ENCODE measurements at places on chromosomes 3 and 15. TPM values are rescaled to one million over a fixed set of nuclear protein-coding genes. Genes with fewer than 3 reads are reported as not detected.

Gene GPD1L
- total RNA-seq = 78.0 TPM

Gene TASOR
- total RNA-seq = 59.8 TPM

Gene CFAP44
- total RNA-seq = 2.7 TPM

Gene CFAP161
- total RNA-seq = 0.71 TPM

Gene IQCF5
- total RNA-seq = not detected

Gene ZNF80
- total RNA-seq = not detected

Gene NFKBIZ
- total RNA-seq = 93.8 TPM

Gene RTP3
- total RNA-seq = not detected

Gene RHO
- not detected for total RNA-seq

DNA sequence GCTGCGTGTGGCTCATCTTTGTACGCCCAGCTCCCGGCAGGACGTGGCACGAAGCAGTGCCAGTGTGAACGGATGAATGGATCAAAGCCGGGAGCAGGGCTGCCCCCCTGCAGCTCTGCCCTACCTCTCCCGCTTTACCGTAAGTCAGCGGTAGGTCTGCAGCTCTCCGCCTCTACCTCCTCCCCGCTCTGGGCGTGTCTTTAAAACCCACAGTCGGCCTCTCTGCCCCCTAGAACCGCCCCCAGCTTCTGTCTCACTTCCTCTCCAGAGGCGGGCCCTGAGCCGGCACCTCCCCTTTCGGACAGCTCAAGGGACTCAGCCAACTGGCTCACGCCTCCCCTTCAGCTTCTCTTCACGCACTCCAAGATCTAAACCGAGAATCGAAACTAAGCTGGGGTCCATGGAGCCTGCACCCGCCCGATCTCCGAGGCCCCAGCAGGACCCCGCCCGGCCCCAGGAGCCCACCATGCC, at the start of gene PML:
TSS of gene PML (plus strand) at position 304 of the 471 bp plus-strand sequence. CDS start at position 401, 97 bp downstream.
- peak; percentile 99 for DNase-seq

- no peak for DNase-seq
Measured at GRCh38 chr3:154540950-154541604, 111.1 kb upstream of the GPR149 start.

GRCh38 chr15:97941572-97941971, 18.9 kb upstream of the ARRDC4 start:
- DNase-seq = no peak

- DNase-seq = no peak
Measured at GRCh38 chr3:99332718-99333117, 305.7 kb upstream of the COL8A1 start.

GRCh38 chr3:77412584-77412983, 372.7 kb downstream of the ROBO2 start:
- DNase-seq = no peak

- DNase-seq = no peak
Measured at GRCh38 chr3:89622063-89622700, 514.8 kb downstream of the EPHA3 start.

DNA sequence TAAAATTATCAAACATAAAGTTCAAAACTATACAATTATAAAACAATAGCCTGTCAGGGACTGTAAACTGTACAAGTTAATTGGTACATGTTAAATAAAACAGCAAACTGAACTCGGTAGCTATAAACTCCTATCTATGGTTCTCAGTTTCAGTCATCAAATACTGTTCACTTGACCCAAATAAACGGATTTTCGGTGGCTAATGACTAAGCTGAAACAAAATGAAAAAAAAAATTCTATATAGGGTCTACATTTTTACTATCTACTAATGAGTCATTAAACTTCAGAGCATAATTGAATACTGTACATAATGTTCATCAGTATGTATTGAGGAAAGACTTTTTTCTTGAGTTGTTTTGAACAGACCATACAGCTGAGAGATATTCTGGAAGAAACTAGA, 6.6 kb downstream of the PROK2 start:
- no peak for DNase-seq

GRCh38 chr3:68779261-68779660, 153.1 kb downstream of the TAFA4 start:
- DNase-seq = no peak

DNA sequence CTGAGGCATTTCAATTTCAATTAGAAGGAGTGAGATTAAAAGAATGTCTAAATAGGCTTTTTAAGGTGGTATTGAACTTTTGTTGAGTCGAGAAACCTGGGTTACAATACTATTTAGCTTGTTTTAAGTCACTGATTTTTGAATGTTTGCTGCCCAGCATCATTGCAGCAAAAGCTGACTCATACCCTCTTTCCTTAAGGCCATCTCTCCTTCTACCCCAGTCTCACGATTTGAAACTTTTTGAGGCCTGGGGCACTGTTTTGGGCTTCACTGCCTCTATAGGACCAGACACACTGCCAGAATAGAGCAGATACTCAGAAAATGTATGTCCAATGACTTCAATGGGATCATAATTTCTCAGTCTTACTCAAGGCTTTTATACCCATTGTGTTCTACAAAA, 319.6 kb upstream of the TGFBR2 start:
- no peak for DNase-seq

DNA sequence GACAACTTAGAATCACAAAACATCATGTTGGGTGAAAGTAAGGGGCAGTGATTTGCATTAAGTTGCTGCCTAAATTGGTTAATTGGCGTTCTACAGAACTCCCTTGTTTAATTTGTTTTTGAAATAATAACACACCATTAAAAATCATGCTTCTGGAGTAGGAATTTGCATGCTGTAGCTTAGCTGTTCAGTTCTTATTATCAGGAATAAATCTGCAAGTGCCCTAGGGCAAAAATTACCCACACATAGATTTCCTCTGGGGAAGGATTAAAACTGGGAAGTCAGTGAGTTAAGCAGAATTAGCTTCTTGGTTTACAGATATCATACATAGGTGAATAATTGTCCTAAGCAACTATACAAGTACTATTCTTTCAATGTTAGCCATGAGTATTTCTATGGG, 381.6 kb upstream of the NAALADL2 start:
- DNase-seq = no peak

DNA sequence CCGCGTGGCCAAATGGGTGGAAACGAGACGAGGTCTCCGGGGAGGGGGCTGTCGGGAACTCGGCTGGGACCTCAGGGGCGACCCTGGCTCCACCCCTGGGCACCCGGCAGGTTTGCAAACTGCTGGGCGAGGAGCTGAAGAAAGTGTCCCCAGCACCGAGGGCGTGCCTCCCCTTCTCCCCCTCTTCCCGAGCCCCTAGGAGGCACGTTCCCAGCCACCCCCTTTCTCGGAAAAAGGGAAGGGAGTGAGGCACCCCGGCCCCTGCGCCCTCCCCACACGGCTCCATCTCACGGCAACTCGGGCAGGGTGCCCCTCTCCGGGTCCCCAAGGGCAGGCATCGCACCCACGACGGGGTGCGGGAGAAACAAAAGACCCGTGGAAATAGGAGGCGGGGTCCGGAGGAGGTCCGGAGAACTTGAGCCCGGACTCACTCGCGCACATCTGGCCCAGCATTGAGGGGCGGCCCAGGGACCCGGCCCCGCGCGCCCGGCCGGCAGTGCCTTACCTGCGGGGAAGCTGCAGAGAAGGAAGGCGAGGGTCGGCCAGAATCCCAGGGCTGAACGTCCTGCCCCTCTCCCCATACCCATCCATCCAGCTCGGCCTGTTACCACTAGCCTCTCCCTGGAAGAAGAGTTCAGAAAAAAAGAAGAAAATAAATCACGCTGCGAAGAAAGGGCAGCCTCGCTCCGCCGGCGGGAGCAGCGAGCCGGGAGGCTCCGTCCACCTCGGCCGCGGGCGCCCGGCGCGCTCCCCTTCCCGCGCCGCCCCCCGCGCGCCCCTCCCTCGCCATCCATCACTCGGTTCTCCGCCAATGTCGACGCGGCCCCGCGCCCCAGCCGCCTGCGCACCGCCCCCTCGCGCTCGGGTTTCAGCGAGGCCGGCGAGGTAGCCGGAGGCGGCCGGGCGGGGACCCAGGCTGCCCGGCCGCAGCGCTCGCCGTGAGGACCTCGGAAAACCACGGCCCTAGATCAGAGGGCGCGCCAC, 16.3 kb downstream of the RGMA start:
- no peak for DNase-seq

DNA sequence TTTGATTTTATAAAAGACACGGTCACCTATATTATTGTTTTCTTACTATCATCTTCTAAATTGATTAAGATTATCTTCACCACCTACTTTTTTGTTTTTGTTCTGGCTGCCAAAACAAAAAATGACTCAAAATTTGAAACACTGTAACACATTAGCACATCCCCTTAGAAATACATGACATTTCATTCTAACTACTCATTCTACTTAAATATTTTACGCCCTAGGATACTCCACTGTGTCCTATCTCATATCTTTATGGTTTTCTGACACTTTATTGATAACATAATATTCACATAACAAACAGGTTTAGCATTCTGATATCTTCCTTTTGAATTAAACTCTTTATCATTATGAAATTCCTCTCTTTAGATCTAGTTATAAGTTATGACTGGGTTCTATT, 656.2 kb downstream of the GBE1 start:
- no peak for DNase-seq

DNA sequence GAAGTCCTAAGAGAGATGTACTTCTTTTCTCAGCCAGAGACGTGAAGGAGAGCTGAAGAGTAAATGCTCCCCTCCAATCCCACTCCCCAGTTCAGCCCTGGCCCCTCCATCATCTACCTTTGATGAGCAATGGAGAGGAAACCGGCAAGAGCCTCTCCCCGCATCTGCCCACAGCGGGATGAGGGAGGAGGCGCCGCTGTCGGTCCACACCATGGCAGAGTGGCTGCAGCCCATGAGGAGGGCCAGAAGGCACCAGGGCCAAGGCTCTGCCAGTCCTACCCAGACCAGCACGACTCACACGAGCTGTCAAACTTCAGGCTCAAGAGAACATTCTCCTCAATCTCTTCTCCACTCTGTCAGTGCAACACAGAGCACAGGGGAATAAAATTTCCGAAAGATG, 129.8 kb downstream of the OSBPL10 start:
- peak; percentile 66 for DNase-seq

DNA sequence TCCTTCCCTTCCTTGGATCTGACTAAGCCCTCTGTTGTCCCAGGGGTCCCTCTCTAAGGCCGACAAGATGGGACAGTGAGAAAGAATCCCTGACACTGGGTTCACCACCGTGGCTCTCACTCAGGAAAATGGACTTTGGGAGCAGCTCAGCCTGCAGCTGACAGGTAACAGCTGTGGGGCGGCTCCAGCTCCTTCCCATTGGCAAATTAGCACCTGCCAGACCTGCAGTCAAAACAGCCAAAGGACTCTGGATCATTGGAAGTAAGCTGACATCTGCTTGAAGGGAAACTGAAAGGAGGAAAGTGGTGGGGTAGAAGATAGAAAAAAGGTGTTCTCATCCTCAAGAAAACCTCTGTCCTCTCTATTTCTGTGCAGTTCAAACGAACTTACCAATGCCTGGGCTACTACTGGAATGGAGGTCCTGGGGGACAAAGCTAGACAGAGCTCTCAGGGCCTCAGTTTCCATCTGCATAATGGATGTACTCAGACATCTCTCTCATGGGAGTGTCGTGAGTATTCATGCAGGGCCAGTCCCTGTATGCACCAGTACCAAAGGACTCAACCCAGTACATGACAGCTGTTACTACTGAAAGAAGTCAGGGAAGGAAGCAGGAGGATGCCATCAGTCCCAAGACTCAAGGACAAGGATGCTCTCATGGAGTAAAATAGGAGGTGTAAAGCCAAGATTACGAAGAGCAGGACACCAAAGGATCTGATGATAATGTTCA, 53.6 kb upstream of the DCLK3 start:
- DNase-seq = no peak

- no peak for DNase-seq
Measured at GRCh38 chr15:63947228-63947627, 99.1 kb downstream of the DAPK2 start.

- DNase-seq = no peak
Measured at GRCh38 chr3:155154255-155154654, 74.1 kb downstream of the MME start.

- peak; percentile 99 for DNase-seq
Measured at GRCh38 chr15:64387562-64388168, at the start of gene TRIP4. TSS of gene TRIP4 (plus strand) at chr15:64387836. CDS start at chr15:64387864, 28 bp downstream.

- DNase-seq = no peak
Measured at GRCh38 chr3:183288117-183288516, 35.1 kb downstream of the B3GNT5 start.

DNA sequence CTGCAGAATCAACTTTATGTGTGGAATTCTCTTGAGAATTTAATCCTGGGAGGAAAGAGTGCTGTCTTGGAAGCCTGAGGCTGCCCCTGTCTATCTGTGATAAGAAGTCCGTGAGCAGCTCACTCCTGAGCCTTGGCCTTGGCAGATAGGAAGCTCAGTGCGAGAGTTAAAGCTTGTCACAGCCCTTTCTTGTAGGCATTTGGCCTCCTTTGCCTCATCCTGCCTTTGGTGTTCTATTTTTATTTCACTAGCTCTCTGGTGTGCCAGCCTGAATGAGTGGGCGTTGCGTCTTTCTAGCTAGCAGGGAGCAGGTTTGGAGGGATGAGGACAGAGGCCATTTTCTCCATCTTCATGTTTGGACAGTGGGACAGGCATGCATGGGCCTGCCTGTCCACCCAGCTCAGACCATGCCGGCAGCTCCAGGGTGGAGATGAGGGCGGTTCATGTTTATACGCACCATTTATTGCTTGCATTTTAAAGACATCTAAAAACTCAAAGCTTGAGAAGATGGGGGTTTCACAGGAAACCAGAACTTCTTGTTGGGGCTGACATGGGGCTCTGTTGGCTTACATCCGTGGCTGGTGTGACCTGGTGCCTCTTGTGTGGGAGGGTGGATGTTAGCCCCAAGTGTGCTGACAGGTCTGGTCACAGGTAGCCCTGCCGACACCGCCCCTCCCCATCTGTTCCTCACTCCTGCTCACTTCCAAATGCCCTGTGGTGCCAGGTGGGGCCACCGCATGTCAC, 29.8 kb downstream of the IRAK2 start:
- no peak for DNase-seq

- peak; percentile 78 for DNase-seq
Measured at GRCh38 chr3:46222435-46223161, 14.5 kb upstream of the CCR1 start.

DNA sequence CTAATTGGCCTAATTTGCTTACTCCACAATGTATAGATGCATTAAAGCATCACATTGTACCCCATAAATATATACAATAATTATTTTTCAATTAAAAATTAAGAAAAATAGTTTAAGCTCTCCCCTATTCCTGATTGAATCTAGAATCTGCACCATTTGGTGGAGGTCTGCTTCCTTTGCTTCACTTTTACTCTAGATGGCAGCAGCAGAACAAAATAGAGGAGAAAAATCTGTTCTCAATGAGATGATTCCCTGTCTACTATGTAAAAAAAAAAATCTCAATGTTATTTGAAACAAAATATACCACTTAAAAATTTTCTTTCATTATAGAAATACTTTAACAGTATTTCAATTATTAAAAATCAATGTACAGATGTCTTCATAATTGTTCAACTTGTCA, 109.6 kb upstream of the FXR1 start:
- no peak for DNase-seq

- no peak for DNase-seq
Measured at GRCh38 chr15:80727596-80727995, 32.5 kb downstream of the ABHD17C start.

- no peak for DNase-seq
Measured at GRCh38 chr3:162718697-162719096, 1222.1 kb downstream of the OTOL1 start.

Data from esophagus muscularis mucosa (tissue), 4 donors.